Activated naive CD4-positive, alpha-beta T cell treated with anti-CD3 and anti-CD28 coated beads for 36 hours (primary cell): ENCODE measurements at places on chromosomes 7 and 10. TPM values are rescaled to one million over a fixed set of nuclear protein-coding genes. Genes with fewer than 3 reads are reported as not detected.

DNA sequence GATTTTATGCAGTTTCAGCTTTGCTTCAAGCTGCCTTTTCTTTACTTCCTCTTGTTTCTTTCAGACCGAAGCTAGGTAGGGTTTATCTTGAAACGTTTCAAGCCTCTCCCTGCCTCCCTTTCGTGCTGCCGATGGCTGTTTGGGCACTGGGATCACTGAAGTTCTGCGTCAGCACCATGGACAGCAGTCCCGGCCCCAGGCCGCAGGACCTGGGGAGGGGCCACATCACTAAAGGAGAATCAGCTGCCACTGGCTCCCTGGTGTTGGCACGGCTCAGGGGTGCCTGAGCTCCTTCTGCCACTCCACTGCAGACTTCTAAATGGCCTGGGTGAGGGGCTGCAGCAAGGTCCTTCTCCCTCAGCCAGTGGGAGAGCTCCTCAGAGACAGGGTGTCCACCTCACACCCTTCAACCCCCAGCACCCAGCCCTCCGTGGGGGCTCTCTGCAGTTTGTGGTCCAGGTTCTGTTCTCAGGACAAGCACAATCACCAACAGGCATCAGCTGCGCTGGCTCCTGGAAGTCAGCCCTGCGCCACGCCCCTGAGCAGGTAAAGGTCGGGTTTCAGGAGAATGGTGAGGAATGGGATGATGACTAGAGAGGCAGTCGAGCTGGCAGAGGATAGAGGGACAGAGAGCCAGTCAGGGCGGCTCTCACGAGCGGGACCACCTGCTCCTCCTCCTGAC is 387.2 kb downstream of the TCERG1L start:
- peak; percentile 10 for DNase-seq

GRCh38 chr10:131655101-131655849 is 245.5 kb upstream of the PPP2R2D start:
- DNase-seq, result no peak

Gene SLC18A2
- total RNA-seq, result not detected

DNA sequence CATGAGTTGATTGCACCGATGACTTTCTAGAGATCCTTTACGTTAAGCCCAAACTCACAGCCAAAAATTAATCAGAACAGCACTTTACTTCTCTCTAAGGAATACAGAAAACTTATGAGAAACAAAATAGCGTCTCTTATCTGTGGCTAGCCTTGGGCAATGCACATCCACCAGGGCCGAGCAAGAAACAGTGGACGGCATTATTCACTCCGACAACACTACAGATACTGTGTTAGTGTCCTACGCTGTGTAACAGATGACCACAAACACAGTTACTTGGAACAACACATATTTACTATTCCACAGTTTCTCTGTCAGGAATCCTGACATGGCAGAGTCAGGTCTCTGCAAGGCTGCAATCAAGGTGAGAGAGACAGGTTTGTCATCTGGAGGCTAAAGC is 598.3 kb upstream of the ADARB2 start:
- no peak for DNase-seq

- DNase-seq, result no peak
Measured at GRCh38 chr10:130061760-130062159, 48.9 kb downstream of the C10orf143 start.

GRCh38 chr10:65491799-65492198 is 1434.0 kb upstream of the LRRTM3 start:
- no peak for DNase-seq

- no peak for DNase-seq
Measured at GRCh38 chr7:2317556-2318293, 3.5 kb upstream of the SNX8 start.

- DNase-seq, result no peak
Measured at GRCh38 chr10:21144047-21144446, 246.9 kb upstream of the NEBL start.

DNA sequence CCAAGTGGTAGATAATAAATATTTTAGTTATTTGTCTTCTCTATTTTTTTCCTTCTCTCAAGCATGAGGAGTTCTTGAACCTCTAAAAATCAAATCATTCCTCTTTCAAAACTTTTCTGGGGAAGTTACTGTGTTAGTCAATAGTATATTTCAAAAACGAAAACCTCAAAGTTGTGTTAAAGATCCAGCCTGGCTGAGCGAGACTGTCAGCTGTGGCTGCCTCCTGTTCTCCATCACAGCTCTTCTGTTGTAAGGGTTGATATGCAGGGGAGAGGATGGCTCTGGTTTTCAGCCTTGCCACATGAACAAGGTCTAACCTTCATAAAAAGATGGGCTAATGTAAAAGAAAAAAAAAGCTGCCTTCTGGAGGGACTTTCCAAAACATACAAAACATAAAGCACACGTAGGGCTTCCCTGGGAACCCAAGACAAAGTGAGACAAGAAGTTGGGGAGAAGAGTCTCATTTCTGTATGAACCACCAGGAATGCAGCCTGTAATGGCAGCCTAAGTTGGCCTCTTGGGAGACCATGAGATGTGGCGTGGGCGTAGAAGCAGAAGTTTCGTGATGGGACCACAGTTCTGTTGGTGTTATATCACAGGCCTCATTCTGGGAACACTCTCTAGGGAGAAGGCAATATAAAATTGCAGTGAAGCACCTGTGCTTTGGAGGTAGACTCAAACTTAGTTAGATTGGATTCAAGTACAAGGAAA is 77.9 kb upstream of the FHIP2A start:
- DNase-seq, result no peak

- no peak for DNase-seq
Measured at GRCh38 chr7:4667776-4668509, 14.2 kb upstream of the FOXK1 start.

Gene FAM204A
- total RNA-seq, result 60.5 TPM

- no peak for DNase-seq
Measured at GRCh38 chr10:114385557-114385956, 18.7 kb downstream of the AFAP1L2 start.

- no peak for DNase-seq
Measured at GRCh38 chr7:9241826-9242225, 808.4 kb downstream of the NXPH1 start.

DNA sequence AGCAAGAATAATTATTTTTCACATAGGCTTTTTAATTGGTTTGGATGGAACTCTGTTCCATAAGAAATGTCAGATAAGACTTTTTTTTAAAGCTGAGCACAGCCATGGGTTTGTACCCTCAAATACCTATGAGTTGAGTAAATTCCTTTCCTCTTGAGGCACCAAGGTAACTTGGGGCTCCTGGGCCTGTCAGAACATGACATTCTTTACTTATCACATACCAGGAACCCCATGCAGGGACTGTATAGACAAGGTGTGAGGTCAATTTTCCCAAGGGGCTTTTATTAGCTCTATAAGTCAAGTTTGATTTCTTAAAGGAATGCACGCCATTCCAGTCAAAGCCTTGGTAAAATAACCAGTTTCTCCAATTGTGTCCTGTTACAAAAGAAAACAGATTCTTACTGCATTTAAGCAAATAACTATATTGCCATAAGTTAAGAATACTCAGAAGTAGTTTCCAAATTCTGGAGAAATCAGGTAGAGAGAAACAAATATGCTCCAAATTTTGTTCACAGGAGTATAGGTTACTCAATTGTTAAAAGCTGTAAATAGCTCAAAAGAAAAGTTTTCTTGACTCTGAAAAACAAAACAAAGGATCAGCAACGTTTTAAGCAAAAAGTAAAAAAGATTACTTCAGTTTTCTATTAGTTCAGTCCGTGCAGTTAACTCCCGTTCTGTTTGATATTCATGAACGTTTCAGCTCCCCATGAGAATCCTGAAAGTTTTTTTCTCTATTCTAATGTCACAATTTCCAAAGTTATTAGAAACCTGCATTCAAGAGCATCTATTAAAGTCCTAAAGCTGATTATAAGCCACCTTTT is 167.5 kb upstream of the NAMPT start:
- no peak for DNase-seq

Gene SYPL1
- total RNA-seq, result 26.6 TPM

- no peak for DNase-seq
Measured at GRCh38 chr7:1741751-1742554, 71.9 kb downstream of the ELFN1 start.

DNA sequence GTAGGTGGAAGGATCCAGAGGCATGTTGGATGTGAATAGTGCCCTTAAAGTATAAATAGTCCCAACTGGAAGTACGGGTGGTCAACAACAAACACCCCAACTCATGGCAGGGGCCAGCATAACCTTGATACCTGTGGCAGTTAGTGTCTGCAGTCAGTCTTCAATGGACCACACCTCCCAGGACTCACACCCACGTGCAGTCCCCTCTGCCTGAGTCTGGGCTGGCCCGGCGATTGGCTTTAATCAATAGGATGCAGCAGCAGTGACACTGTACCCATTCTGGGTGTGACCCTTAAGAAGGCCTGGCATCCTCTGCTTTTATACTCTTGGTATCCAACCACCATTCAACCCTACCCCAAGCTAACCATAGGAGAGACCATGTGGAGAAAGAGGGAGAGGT is 18.6 kb downstream of the DRGX start:
- DNase-seq, result no peak

- no peak for DNase-seq
Measured at GRCh38 chr10:102484021-102484420, 18.5 kb downstream of the ACTR1A start.

Gene PRPS1L1
- not detected for total RNA-seq

DNA sequence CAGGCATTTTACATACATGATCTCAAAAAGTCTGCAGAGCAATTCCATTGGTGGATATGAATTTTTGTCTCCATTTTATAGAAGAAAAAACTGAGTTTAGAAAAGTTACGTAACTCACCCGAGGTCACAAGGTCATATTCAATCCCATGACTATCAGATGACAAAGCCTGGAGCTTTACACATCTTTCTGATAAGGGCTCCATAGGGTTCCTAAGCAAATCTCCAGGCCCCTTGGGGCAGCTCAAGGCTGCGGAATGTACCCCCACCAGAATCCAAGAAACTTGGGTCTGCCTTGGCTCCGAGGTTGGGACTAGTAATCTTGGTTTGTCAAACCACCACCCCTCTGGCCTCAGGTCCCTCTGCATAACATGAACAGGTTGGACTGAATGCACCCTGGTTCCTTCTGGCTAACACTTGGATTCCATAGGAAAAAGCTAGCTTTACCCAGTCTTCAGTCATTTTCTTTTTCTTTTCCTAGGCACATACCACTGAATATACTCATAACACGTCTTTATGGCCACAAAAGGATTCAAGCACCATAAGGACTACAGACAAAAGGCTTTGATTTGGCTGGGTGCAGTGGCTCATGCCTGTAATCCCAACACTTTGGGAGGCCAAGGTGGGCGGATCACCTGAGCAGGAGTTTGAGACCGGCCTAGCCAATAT is 55.5 kb downstream of the PIP4K2A start:
- no peak for DNase-seq

GRCh38 chr10:59977486-59977885 is 71.1 kb upstream of the CCDC6 start:
- DNase-seq, result no peak

Gene PNLIPRP1
- total RNA-seq, result not detected

Gene SORCS1
- total RNA-seq, result not detected

GRCh38 chr7:81986723-81987470 is 217.1 kb upstream of the HGF start:
- no peak for DNase-seq

- DNase-seq, result no peak
Measured at GRCh38 chr10:28604567-28605536, 71.9 kb downstream of the WAC start.

Gene TECTB
- not detected for total RNA-seq

DNA sequence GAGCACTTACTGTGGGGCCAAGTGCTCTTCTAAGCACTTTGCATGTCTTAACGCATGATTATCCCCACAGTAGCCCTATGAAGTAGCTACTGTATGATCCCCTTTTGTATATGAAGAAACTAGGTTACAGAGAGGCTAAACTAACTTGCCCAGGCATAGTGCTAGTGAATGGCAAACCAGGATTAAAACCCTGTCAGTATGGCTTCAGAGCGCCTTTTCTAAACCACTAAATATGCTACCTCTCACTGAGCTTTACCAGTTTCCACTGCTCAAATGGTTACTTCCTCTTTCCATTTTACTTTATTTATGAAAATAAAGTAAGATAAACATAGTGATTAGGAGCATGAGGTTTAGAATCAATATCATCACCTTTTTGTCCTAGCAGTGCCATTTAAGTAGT is 73.6 kb downstream of the PODXL start:
- DNase-seq, result no peak

DNA sequence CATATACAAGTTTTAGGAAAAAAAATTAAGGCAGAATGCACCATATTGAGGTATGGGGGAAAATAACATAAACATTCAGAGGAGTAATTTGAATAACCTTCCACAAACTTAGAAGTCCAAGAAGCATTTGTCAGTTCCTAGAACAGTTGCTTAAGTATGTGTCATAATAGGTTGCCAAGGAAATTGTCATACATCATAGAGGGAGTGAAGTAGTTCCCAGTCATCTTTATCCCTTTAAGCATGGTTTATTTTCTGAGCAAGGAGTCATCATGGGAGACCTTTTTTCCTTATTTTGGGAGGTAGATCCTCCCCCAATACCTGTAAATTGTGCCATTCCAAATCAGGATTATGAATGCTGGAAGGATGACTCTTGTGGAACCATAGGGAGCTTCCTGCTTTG is at the start of gene SSMEM1:
TSS of gene SSMEM1 (plus strand) at position 219 of the 400 bp plus-strand sequence. CDS start at position 270, 51 bp downstream.
- DNase-seq, result no peak

DNA sequence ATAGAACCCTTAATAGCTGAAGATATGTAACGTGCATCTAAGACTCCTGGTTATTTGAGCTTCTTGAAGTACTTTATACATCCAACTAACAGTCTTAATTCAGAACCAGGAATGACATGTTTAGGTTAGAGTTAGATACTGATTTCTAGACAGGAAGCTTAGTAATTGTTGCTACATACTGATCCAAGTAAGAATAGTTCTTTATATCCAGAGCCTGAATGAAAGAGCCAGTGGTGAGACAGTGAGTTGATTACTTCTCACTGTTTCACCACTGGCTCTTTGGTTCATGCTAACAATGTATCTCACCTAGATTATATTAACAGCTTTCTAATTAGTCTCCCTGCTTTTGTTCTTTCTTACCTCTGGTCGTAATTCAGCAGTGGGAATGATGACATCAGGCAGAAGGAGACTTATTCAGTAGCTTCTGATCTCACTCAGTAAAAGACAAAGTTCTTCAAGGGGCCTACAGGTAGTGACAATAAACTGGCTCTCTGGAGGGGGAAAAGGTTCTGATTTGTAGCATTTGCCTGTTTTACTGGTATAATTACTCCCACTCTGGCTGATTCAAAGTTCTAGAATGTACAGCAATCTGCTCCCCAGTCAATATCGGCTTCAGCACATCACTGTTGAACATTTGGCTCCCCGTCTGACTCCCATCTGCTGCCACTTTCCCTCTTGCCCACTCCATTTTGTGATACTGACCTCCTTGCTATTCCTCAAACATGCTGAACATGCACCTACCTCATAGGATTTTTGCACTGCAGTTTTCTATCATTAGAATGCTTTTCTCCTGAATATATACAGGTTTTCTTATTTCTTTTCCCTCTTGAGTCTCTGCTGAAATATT is 29.1 kb downstream of the MCU start:
- no peak for DNase-seq

Gene FUOM
- total RNA-seq, result 29.9 TPM

- no peak for DNase-seq
Measured at GRCh38 chr10:70119623-70120022, 13.0 kb downstream of the AIFM2 start.

- DNase-seq, result no peak
Measured at GRCh38 chr10:104479906-104480593, 126.4 kb downstream of the CFAP58 start.

Gene OTUD1
- 15.7 TPM for total RNA-seq

GRCh38 chr10:17685233-17685840 is 41.4 kb downstream of the STAM start:
- DNase-seq, result peak; percentile 66
